ENCODE measurements at places on chromosomes 5 and 9.

DNA sequence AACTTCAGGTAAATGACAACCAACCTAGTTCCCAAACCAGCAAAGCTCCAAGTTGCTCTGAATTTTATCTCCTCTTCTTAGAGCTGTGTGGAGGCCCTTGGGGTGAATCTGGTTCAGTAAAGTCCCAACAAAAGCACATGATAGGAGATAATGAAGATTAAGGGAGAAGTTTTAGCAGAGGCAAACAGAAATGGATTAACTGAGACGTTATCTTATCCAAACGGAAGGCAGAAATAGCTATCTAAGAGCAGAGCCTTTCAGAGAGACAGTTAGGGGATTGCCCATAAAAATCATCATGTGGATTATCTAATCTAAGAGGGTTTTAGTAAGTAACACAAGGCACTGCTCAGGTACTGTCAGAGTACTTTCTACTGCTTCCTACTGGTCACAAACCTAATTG, 183.9 kb upstream of the ZNF618 start:
- DNase-seq: no peak

DNA sequence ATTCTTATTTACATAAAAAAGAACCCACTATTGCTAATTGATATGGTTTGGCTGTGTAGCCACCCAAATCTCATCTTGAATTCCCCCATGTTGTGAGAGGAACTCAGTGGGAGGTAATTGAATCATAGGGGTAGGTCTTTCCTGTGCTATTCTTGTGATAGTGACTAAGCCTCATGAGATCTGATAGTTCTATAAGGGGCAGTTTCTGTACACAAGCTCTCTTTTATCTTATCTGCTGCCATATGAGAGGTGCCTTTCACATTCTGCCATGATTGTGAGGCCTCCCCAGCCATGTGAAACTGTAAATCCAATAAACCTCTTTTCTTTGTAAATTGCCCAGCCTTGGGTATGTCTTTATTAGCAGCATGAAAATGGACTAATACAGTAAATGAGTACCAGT, 58.2 kb upstream of the PRR16 start:
- DNase-seq: no peak

DNA sequence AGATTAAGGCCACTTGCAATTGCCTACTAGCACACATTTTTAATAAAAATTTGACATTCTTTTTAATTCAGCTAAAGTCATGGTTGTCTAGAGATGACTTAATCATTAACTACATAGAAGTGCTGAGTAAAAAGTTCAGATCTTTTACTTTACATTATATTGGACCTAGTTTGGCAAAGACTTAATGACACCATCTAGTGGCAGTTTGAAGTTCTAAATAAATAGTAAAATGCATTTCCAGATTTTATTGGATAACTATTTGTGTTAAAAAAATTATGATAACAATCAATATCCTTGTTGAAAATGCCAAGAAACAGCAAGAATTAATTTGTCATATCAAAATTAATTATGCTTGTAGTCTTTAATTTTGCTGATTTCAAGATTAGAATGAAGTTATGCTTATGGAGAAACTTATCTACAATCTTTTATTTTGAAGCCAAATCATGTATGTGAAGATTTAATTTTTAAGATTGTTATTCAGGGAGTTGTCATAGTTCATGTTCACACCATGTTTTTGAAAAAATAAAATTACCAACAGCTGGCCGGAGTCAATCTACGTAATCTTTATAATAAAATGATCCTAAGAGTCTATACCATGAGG, 69.6 kb upstream of the PJA2 start:
- DNase-seq: no peak

DNA sequence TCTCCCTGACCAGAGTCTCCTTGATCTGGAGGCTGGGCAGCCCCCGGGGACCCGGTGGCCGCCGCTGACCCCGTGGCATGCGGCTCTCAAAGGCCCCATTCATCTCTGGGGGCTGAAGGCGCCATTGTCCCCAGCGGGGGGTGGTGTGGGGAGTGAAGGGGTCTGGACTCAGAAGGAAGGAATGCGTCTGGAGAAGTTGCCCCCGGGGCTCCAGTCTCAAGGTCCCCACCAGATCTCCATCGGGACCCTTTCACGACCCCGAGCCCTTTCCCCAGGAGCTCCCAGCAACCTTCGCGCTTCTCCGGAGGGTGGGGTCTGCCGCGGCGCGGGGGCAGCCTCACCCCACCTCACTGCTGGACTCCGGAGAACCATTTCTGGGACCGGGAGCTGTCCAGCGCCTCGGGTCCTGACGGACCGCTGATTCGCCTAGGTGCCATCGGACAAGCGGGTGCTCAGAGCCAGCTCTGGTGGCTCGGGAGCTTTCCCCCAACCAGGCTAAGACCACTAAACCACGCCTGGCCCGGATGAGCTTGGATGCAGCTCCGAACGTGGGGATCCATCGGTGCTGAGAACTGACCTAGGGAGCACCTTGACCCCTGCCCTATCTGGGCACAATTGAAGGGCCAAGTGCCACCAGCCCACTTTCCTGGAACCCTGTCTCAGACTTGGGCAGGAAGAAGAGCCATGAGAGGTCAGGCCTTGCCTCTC, 5.1 kb upstream of the PCDH1 start:
- DNase-seq: no peak

- no peak for DNase-seq
Observed at GRCh38 chr9:20187318-20187717, 398.5 kb upstream of the SLC24A2 start.

DNA sequence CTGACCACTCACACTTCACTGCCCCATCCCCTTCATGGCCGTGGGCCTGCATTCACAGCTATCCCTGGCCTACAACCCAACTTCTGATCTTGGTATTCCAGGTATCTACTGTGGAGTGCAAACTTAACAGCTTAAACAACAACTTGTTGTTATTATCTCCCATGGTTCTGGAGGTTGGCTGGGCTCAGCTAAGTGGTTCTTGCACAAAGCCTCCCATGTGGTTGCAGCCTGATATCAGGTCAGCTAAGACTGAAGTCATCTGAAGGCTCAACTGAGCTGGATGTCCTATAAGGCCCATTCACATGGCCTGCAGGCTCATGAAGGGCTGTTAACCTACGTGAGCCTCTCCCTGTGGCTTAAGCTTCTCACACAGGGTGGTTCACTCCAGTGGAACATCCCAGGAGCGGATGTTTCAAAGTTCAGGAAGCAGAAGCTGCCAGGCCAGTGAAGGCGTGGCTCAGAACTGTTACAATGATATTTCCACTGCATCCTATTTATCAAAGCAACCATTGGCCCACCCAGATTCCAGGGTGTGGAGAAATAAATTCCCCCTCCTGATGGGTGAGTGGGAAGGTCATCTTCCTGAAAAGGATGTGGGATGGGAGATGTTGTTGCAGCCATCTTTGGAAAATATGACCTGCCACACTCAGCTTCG, 30.0 kb upstream of the TRIO start:
- DNase-seq: no peak

- no peak for DNase-seq
Observed at GRCh38 chr9:95793924-95794828, 81.3 kb upstream of the ERCC6L2 start.

DNA sequence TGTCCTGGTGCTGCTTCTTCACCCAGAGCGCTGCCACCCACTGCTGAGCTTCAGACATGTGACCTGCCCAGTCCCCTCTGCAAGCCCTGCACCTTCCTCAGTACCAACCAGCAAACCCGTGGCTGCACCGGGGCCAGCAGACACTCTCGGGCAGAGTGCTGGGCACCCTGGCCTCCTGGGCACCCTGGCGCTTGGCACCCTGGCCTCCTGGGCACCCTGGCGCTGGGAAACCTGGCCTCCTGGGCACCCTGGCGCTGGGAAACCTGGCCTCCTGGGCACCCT, 31.7 kb upstream of the SLC12A7 start:
- no peak for DNase-seq

DNA sequence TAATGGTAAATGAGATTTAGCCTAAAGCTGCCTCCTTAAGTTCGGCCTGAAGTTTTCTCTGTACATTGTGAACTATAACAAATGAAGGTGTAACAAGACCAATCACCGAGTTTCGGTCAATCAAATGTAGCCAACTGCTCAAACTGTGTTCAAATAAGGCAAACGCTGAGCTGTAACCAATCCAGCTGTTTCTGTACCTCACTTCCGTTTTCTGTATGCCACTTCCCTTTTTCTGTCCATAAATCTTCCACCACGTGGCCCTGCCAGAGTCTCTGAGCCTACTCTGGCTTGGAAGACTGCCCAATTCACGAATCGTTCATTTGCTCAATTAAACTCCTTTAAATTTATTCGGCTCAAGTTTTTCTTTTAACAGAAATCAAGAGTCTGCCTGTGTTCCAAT, 193.5 kb upstream of the KLF9 start:
- DNase-seq: no peak

DNA sequence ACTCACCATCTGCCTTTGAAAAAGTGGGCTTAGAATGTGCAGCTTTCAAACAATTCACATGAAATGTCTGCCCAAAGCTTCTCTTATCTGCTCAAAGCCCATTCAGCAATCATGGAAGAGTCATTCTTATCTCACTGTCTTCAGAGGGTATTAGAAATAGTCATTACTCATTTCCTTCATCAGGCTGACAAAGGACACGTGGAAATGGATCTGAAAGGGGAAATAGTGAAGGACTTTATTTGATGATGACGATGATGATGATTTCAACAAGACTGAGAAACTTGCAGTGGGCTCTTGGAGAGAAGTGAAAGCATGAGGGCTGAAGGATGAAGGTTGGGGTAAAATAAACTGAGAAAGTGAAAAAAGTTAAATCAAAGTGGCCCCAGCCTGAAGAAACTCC, 194.3 kb downstream of the SMARCA2 start:
- no peak for DNase-seq

DNA sequence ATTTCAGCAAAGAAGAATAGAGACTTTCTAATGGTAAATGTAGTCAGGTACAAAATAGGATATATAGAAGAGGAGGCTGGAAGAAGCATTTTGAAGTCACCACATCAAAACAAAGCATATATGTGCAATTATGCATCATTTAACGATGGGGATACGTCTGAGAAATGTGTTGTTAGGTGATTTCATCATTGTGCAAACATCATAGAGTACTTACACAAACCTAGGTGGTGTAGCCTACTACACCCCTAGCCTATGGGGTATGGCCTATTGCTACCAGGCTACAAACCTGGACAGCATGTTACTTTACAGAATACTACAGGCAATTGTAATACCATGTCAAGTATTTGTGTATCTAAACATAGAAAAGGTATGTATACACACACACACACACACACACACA, 28.4 kb downstream of the ELP1 start:
- DNase-seq: no peak

DNA sequence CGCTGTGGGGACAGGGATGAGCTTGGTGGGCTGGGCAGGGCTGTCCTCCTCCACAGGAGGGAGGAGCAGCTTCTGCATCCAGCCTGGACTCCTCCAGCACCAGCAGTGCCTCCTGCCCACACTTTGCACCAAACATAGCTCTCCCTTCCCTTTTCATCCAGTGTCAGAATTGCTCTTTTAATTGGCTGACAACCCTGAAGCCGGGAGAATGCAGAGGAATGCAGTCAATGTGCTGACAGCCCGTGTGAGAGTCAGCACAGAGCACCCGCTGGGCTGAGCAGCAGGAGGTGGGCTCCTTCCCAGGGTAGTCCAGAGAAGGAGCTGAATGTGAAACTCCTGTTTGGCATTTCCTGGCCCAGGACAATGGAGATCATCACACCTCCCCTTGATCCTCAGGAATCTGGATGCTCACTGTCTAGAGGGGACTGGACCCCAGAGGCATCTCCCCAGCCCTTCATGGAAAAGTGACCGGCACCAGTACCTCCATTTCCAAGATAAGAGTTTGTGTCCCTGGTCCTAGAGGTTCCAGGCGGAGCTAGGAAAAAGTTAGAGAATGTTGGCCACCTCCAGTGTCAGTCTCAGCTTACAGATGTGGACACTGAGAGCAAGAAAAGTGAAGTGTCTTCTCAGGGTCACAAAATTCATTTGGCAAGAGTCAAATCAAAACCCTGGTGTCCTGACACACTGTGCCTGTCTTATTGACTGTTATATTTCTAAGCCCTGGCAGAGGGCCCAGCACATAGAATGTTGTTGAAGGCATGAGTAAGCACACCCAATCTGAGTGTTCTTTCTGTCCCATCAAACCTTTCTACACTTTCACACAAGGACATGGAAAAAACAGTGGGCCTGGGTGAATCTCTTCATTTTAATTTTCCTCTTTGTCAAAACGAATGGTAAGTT, 202.1 kb downstream of the SNX18 start:
- no peak for DNase-seq

GRCh38 chr5:4970171-4970570, 170.0 kb upstream of the ADAMTS16 start:
- DNase-seq: no peak

DNA sequence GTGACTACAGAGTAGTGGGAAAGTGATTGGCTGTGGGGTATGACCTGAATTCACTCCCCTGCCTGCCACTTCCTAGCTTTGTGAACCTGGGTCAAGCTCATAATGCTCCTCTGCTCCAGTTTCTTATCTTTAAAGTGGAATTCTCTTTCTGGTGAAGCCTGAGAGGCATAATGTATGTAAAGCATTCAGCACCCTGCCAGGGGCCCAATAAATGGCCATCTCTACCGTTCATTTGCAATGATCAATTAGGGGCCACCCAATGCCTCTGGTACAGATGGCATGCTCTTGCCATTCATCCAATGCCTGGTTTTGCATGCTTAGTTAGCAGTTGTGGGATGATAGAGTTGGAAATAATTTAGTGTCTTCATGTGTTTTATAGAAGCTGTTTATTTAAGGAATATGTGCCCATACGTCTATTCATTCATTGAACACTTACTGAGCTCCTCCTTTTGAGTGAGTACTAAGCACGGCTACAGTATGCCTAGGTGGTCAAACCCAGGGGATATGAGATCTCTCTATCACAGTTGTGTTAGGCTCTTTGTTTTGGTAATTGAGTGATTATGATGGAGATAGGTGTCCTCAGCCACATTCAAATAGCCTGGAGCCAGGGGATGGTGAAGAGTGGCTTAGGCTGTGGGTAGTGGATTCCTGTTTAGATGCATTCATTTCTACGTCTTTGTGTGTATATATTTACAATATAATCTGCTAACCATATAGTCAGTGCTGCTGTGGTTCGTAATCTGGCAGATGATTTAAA, 15.3 kb downstream of the ZNF462 start:
- DNase-seq: no peak

DNA sequence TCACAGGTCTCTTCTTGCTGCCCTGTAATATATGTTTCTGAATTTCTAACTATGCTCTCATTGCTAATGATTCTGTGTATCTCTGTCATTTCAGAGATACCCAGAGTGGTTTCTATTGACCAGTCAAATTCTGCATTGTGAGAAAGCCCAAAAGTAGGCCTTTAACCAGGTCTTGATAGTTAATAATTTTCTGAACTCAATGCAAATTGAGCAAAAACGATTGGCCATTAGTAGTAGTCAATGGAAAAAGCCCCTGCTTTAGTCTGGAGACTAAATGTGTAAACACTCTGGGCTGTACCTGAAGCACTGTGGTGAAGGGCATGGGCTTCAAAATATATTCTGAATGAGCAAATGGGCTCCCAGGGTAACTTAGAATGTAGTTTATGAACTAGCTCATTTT, 307.6 kb downstream of the ARL15 start:
- DNase-seq: no peak

DNA sequence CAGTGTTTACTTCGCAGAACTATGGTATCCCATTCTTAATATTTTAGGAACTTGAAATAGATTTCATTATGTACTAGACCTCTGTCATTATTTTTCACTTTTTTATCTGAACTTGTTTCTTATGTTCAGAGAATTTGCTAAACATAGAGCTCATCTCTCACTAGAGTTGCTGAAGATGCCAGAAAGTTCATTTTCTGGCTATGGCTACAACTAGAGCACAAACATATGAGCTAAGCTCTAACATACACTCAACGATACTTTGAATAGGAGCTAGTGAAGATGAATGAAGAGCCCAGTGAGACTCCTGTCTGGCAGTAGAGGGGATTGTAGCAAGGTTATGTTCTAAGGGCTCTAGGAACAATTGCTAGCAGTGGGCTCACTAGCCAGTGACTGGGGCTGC, 582.2 kb downstream of the KIF4B start:
- DNase-seq: no peak

Measured in activated CD4-positive, alpha-beta T cell treated with anti-CD3 and anti-CD28 coated beads, Interleukin-2, amount 50 U/mL, for 24 hours (primary cell).